Stimulated activated CD8-positive, alpha-beta memory T cell treated with anti-CD3 and anti-CD28 coated beads, Interleukin-12 subunit alpha, Interleukin-12 subunit beta, amount 100 ng/mL, for 4 hours (primary cell): ENCODE measurements at places on chromosomes 13 and 19.
A peak's percentile ranks its signal among the peaks of the same experiment; 100 is the strongest.

DNA sequence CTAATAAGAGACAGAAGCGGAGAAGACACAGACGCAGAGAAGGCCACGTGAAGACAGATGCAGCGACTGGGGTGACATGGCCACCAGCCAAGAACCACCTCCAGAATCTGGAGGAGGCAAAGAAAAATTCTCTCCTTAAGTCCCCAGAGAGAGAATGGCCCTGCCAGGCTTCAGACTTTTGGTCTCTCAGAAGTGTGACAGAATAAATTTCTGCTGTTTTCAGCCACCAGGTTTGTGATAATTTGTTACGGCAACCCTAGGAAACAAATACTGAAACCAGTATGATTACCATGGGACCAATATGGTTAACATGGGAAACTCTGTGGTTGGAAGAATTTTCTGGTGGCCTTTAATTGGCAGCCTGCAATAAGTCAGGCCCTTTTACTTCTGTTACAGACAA lies 63.9 kb upstream of the DOCK9 start:
- no peak for DNase-seq

DNA sequence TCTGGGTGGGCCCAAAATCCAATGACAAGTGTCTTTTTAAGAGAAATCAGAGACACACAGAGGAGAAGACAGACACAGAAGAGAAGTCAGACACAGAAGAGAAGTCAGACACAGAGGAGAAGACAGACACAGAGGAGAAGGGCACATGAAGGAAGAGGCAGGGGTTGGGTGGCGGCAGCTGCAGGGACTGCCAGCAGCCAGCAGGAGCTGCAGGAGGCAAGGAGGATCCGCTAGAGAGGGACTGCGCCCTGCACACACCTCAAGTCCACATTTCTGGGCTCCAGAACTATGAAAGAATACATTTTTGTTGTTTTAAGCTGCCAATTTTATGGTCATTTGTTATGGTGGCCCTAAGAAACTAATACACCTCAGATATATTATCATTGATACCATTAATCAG lies 140.6 kb downstream of the ZIC5 start:
- DNase-seq: no peak

DNA sequence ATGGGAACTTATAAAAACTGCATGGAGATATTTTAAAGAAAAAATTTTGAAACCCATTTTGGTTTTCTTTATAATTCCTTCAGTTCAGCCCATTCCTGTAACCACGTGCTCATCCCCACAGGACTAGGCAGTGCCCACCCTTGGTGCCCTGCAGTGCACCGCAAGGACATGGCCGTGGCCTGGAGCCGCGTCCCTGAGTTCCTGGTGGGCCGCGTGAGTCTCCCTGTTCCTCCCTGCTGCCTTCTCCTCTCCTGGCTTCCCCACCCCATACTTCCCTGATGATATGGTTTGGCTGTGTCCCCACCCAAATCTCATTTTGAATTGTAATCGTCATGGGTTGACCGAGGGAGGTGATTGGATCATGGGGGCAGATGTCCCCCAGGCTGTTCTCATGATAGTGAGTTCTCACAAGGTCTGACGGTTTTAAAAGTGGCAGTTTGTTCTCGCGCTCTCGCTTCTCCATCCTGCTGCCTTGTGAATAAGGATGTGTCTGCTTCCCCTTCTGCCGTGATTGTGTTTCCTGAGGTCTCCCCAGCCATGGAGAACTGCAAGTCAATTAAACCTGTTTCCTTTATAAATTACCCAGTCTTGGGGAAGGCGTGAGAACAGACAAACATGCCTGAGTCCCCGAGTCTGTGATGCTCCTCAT lies 31.6 kb upstream of the TFDP1 start:
- no peak for DNase-seq

DNA sequence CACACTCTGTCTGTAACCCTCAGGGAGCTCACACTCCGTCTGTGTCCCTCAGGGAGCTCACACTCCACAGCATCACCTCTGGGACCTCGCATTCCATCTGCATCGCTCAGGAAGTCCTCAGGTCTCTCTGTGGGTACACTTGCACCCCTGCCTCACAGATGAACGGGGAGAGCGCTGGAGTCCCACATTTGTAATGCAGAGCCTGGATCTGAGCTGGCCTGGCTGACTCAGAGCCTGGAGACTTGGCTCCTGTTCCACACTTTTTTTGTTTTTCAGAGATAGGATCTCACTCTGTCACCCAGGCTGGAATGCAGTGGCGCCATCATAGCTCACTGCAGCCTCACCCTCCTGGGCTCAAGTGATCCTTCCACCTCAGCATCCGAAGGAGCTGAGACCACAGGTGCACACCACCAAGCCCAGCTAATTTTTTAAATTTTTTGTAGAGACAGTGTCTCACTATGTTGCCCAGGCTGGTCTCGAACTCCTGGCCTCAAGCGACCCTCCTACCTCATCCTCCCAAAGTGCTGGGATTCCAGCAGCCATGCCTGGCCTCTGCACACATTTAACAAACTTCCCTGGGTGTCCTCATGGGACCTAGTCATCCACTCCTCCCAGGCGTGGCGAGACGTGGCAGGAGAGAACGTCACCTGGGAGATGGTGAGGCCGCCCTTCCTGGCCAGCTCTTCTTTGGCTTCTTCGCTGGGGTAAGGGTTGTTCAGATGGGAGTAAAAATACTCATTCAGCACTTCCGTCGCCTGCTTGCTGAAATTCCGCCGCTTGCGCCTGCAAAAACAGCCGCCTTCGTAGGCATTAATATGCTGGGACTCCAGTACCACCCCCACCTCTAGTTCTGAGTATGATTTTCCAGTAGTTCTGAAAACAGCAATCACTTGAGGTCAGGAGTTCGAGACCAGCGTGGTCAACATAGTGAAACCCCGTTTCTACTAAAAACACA lies 31.0 kb downstream of the CILP2 start:
- DNase-seq: no peak

DNA sequence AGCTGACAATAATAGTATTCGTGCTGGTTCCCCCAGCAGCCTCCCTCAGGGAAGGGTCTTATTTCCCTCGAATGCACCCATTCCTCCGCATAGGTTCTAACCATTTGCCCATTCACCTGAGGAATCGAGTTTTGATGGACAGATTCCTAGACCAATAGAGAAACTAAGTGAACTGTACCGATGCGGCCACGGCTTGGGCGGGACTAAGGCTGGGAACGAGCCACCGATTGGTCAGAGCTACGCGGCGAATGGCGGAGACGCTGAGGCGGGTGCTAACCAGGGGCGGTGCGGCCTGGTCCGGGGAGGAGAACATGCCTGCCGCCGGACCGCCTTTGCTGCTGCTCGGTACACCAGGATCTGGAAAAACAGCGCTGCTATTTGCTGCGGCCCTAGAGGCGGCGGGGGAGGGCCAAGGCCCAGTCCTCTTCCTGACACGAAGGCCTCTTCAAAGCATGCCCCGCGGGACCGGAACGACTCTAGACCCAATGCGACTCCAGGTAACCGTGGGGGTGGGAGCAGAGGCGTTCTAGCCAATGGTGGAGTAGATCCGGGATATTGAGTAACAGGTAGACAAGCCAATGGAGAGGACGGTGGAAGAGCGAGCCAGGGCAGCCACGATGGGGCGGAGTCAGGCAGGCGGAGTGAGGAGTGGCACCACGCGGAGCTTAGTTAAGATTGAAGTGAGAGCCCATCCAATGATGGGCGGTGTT lies at the start of gene SWSAP1:
SWSAP1 (plus strand) TSS at position 234 of the 710 bp plus-strand sequence; CDS start at position 249, 15 bp downstream.
- DNase-seq: peak; percentile 93

DNA sequence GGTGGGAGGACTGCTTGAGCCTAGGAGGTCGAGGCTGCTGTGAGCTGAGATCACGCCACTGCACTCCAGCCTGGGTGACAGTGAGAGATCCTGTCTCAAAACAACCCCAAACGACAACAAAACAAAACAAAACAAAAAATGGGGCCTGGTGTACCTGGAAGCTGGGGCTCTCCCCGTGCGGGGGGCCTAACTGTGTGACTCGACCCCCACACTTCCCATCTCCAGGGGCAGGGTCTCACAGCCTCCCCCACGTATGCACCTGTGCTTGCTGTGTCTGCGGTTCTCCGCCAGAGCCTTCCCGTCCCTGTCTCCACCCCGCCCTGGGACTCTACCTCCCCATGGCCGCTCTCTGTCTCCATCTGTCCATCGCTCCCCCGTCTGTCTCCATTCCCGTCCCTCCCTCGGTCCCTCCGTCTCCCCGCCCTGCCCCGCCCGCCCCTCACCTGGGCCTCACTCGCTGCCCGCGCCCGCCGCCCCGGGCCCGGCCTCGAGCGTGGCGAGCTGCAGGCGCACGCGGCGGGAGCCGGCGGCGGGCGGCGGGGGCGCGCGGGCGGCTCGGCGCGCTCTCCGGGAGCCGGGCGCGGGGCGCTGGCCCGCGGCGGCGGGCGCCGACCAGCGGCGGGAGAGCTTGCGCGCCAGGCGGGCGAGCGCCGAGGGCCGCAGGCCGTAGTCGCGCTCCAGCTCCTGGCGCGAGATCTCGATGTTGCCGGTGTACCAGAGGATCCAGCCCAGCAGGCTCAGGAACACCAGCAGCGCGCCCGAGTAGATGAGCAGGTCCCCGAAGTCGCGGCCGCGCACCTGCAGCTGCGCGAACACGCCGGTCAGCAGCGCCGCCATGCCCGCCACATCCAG lies 587 bp downstream of the TMEM238 start:
- no peak for DNase-seq

DNA sequence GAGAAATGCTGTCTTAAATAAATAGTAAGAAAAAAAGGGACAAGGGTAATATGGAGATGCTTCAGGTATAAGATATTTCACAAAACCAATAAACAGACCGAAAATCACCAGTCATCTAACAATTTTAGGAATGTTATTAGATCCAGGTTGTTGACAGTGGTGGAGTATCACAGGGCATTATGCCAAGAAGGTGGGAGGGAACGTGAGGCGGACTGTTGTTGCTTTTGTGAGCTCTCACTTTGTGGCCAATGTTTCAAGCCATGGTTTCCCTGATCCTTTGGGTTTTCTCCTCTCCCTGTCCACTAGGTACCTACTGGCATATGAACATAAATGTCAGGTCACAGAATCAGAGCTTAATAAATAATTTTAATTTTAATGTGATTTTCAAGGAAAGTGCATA lies 790.3 kb upstream of the SLITRK1 start:
- no peak for DNase-seq

DNA sequence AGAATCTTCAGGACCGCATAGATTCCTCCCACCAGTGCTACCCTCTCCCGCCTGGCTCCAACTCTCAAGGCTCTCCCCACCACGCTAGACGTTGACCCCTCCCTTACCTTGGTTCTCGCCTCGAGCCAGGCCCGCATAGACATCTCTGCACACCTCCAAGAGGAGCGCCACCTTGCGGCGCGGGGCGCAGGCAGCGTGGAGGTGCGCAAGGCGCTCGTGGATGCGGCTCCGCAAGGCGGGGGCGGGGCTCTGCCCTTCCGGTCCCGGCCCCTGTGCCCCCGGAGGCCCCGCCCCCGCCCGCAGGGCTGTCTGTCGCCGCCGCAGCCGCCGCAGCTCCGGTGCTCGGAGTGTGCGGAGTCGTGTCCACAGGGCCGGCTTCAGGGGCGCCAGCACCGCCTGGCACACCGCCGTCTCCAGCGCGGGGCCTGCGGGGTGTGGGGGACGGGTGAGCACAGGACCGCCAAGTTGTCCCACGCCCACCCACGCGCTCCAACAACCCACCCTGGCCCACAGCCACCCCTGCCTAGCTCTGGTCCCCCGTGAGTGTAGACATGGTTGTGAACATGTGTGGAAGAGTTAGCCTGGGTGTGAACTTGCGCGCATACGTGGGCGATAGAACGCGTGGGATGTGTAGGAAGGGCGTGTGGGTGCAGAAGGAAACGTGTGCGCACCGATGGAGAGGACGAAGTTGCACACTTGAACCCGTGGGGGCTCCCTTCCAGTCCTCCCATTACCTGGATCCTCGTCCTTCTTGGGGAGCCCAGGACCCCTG lies 8.1 kb downstream of the RINL start:
- peak; percentile 88 for DNase-seq

DNA sequence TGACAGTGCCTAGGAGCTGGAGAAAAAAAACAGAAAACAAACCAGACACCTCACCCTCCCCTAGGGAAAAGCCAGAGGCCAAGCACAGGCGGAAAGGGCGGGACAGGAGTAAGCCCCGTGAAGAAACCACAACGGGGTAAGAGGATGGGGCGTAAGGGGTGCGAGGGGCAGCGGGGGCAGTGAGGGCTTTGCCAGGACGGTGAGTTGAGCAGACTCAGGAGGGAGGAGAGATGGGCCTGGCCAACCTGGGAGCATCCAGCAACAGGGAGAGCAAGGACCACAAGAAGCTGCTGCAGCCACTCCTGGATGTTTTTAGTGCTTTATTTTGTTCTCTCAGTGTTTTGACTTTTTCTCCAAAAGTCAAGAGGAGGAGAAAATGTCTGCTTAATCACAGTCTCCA lies 114.1 kb upstream of the SOX1 start:
- no peak for DNase-seq

DNA sequence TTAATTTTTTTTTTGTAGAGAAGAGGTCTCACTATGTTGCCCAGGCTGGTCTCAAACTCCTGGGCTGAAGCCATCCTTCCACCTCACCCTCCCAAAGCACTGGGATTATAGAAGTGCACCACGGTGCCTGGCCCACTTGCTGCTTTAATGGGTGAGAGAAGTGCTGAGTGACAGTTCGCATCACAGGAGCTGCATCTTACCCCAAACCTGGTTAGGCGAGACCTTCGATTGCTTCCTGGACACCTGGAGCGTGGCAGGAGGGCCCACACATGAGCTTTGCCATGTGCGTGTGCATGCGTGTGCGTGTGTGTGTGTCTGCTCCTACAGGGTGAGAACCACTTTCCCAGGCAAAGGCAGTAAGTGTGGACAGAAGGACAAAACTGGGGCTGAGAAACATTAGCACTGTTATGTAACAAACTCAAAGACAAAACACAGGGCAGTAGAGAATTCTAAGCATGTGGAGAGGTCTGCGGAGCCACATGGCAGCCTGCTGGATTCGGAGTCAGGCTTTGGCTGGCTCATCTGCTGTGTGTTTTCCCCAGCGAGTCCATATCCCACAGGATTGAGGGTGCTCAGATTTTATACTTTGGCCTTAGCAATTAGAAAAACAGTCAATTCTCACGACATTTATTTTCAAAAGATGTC lies 11.7 kb upstream of the MTIF3 start:
- DNase-seq: no peak

DNA sequence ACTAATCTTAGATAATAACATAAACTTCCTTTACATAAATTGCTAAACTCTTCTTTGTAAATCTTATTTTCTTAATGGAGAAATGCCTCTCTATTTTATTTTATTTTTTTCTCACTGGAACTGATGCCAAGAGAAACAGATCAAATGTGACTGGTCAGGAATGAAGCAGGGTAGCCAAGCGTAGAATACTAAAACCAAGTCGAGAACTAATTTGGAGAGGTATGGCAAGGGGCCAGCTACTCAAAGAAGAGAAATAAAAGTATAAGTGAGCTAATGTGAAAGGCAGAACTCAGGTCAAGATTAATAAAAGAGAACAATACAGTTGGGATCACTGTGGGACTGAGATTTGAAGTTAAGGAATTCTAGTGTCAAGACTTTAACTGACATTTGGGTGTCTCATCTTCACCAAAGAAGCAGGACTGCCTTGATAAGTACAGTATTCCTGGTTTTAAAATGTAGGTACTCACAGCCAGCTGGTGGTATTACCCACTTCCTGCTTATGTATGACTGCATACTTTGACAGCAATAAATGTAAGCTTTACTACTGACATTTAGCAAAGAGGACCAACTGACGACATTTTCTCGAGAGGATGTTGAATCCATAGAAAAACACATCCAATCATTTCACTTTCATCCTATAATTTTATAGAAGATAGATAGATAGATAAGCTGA lies 1192.2 kb downstream of the EFNB2 start:
- DNase-seq: no peak

GRCh38 chr13:52371736-52372247 lies 34.2 kb downstream of the THSD1 start:
- DNase-seq: no peak
